Gastrocnemius medialis (tissue), 4 donors: ENCODE measurements at places on chromosomes 16 and 17.

GRCh38 chr17:66779237-66779606 lies 55.7 kb upstream of the CACNG5 start:
- DNase-seq = no peak

DNA sequence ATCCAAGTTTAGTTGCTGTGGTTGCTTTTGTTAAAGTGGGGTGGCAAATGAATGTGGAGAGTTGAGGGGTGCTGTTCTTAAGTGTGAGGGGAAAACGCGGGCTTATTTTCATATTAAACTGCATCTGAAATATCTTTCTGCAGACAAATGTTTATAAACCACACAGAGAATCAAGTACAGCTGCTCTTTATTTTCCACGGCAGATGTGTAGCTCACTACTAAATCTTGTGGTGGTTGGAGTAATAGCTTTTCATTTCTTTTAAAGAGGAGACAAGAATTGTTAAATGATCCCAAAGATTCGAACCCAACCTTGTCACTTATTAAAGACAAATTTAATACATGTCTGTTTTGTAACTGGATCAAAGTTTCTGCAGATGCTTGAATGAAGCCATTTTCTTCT lies 2.1 kb downstream of the CLTC start:
- no peak for DNase-seq

DNA sequence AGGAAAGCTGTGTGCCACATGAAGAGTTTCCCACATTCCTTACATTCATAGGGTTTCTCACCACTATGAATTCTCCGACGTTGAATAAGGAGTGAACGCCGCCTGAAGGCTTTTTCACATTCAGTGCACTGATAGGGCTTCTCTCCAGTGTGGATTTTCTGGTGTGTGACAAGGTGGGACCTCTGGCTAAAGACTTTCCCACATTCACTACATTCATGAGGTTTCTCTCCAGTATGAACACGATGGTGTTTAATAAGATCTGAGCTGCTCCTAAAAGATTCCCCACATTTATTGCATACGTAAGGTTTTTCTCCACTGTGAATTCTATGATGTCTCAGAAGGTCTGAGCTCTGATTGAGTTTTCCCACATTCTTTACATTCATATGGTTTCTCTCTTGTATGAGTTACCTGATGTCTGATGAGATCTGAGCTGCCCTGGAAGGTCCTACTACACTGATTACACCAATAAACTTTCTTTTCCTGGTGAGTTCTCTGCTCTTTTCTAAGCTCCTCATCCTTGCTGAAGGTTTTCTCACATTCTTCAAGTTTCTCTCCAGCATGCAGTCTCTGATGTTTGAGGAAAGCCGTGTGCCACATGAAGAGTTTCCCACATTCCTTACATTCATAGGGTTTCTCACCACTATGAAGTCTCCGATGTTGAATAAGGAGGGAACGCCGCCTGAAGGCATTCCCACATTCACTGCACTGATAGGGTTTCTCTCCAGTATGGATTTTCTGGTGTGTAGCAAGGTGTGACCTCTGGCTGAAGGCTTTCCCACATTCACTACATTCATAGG lies 10.0 kb downstream of the ZNF594 start:
- no peak for DNase-seq

- DNase-seq = peak; percentile 52
These were observed 126.6 kb downstream of the ANKRD11 start for GRCh38 chr16:89363621-89364393.

DNA sequence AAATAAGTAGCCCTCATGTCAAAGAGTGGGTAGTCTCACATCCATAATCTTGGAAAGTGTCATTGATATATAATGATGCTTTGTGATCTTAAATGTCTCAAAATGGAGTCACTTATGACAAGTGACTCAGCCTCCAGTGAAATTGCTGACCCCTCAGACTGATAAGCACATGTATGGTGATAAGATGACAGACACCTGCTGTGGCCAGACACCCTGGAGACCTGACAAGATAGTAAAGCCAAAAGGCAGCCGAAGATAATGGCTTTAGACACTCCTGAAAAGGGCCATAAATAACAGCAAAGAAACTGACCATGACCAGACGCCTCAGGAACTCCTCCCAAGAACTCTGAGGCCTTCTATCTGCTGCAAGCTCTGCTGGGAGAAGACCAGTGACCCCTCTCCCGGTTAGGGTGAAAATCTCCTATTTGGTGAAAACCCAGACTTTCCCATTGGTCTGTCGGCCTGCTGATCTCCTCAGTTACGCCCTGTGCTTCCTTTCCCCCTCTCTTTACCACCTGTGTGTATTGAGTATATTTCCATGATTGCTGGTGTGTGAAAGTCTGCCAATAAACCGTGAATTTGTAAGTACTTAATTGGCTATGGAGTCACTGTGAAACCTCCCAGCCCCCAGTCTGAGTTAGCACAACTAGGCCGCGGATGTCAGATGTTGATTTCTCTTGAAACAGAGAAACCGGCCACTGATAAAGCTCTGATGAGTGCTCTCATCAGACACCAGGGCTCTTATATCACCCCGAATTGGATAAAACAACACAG lies 226.7 kb upstream of the MYOCD start:
- no peak for DNase-seq

- no peak for DNase-seq
These were observed 14.1 kb downstream of the TMC5 start for GRCh38 chr16:19431636-19432340.

DNA sequence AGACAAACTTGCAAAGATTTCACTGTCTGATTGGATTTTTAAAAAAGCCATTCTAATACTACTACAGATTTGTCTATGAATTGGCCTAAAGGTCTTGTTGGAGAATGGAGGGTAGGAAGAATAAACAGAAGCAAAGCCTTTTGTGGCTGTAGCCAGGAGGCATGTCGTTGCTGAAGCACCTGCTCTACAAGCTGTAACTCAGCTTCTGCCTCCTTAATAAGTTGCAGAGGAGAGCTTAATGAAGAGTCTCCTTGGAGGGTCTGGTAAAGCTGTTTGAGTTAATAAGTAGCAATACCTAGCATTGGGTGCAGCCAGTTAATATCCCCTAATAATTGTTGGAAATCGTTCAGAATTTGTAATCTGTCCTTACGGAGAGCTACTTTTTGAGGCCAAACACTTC lies 10.0 kb upstream of the ZNF689 start:
- DNase-seq = no peak

DNA sequence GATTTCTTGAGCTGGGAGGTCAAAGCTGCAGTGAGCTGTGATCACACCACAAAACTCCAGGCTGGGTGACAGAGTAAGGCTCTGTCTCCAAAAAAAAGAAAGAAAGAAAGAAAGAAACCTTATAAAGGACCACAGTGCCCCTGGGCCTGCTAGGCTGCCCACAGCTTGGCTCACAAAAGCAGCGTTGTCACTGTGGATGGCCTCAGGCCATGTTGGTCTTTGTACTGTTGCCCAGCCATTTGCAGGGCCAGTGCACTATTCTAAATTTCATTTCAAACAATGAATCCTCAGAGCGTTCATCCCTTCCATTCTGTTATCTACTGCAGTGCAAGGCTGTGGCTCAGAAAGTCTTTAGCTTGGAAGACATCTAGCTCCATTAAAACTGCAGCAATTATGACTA lies 208.4 kb downstream of the SLC39A11 start:
- DNase-seq = no peak
